ENCODE measurements at places on chromosomes 11 and 22.

GRCh38 chr22:33063611-33064010, 5.4 kb upstream of the SYN3 start:
- no peak for DNase-seq

DNA sequence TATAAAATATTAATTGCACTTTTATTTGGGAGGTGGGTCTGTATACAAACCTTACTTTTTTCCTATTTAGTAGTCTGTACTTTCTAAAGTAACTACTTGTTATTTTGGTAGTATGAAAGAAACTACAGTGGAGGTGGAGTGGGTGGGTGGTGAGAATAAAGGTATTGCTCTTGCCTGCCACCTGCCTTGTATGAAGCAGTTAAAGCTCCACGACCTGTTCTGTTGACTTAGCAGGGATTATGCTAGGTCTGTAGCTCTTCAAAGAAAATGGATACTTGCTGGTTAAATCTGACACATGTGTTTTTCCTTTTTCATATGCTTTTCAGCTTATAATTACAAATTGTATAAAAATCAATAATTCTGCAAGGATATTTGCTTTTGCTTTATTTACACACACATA, 111.9 kb downstream of the EHF start:
- DNase-seq = no peak

DNA sequence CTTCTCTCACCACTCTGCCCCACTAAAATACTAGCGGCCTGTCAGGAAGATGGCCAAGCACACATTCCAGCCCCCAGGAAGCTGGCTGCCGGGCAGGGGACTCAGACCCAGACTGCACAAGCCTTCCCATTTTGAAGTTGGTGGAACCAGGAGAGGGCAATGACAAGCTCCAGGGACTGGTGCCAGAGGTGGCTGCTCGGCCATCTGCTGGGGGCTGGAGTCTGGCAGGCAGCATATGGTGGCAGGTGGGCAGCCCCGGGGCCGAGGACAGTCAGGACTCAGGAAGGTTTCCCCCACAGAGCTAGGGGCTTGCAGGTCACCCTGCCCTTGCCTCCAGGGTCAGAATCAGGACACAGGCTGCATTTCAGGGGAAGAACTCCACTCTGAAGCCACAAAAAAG, 22.6 kb downstream of the KCNJ5 start:
- no peak for DNase-seq

- no peak for DNase-seq
These were observed 17.1 kb downstream of the CXCR5 start for GRCh38 chr11:118900535-118901384.

- DNase-seq = peak; percentile 7
These were observed 1461.2 kb downstream of the TBC1D22A start for GRCh38 chr22:48223488-48224190.

DNA sequence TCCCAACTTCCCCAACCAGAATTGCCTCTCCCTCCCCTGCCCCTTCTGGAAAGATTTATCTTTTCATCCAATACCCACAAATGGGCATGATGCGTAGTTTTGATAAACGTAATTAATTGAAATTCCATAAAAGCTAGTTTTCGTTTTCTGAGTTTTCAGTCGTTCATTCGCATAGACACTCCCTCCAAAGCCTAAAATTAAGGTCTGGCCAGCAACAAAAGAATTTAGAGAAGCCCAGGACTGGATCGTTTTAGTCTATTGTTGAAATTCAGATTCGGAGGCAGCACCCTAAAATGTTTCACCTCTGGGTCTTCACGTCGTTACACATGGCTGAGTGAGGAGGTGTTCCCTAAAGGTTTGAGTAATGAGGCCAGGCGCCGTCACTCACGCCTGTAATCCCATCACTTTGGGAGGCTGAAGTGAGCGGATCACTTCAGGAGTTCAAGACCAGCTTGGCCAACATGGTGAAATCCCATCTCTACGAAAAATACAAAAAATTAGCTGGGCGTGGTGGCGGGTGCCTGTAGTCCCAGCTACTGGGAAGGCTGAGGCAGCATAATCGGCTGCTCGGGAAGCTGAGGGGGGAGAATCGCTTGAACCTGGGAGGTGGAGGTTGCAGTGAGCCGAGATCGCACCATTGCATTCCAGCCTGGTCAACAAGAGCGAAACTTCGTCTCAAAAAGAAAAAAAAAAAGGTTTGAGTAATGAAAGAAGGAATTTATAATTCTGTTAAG, 589 bp upstream of the NDUFC2 start:
- DNase-seq = no peak

GRCh38 chr11:2131371-2132236, 7.6 kb downstream of the IGF2 start:
- no peak for DNase-seq

Data from C1 segment of cervical spinal cord (tissue), 14 donors.